ENCODE measurements at places on chromosomes 6 and 20. TPM values are rescaled to one million over a fixed set of nuclear protein-coding genes. Genes with fewer than 3 reads are reported as not detected.

GRCh38 chr6:162306616-162307015 lies 420.9 kb downstream of the PRKN start:
- no peak overlapping the region for H3K4me3 ChIP-seq
- no peak overlapping the region for H3K27ac ChIP-seq
- H3K36me3 ChIP-seq: no peaks in the 10 kb centered on the region
- no peaks in the 10 kb centered on the region for H3K4me1 ChIP-seq
- no peak for DNase-seq

DNA sequence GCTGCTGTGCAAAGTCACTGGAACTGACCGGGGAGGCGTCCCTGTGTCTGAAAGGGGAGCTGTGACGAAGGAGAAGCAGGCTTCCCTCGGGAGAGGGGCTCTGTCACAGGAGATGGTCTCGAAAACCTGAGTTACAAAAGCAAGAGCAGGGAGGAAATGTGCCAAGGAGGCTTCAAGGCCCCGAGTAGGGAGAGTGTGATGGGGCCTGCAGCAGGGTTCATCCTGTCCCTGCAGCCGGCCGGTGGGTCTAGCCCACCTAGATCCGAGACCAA lies 16.7 kb downstream of the DYNLT1 start:
- no peak for DNase-seq
- H3K4me3 ChIP-seq: no peak overlapping the region
- H3K27me3 ChIP-seq: no peaks in the 10 kb centered on the region
- no peak overlapping the region for H3K27ac ChIP-seq
- H3K4me1 ChIP-seq: no peaks in the 10 kb centered on the region

DNA sequence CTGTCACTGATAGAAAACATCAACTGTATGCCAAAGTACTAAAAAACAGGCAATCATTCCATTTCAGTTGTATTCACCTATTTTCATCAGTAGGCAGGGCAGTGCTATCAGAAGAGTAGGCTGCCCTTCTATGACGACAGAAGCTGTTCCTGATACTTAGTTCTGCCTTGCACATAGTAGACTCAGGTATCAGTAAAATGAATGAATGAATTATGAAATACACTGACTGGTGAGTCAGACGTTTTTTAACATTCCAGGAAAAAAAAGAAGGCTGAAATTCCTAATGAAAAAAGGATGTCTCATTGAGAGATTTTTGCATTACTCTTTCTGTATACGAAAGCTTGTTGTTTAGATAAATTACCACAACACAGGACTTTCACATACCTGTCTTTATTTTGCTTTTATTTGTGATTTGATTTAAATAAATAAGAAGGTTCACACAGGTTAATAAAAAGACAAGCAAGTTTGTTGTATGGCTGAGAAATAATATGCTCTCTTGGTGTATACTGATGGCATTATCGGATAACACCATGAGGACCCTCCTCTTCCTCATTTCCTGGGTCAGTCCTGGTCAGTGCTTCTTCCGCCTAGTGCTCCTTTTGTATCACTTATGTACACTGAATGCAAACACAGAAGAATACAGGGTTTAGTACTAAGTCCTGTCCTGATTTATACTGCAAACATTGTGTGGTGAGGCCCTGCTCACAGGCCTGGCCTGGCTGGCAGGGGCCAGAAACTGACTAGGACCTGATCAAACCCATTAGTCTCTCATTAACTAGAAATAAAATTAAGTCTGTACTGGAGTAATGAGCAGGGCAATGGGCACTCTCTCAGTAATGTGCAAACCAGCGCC lies 39.4 kb upstream of the SPDEF start:
- H3K4me3 ChIP-seq: no peak overlapping the region
- no peak overlapping the region for H3K27ac ChIP-seq
- peaks cover 10% of the 10 kb centered on the region for H3K4me1 ChIP-seq
- H3K36me3 ChIP-seq: no peaks in the 10 kb centered on the region
- no peaks in the 10 kb centered on the region for H3K27me3 ChIP-seq

- H3K4me3 ChIP-seq: no peak overlapping the region
- no peak for DNase-seq
- H3K27ac ChIP-seq: no peak overlapping the region
Observed at GRCh38 chr6:155371230-155371629, 56.9 kb upstream of the TFB1M start.

- H3K36me3 ChIP-seq: no peaks in the 10 kb centered on the region
- DNase-seq: no peak
- no peaks in the 10 kb centered on the region for H3K27me3 ChIP-seq
Observed at GRCh38 chr6:19869464-19869863, 32.3 kb downstream of the ID4 start.

DNA sequence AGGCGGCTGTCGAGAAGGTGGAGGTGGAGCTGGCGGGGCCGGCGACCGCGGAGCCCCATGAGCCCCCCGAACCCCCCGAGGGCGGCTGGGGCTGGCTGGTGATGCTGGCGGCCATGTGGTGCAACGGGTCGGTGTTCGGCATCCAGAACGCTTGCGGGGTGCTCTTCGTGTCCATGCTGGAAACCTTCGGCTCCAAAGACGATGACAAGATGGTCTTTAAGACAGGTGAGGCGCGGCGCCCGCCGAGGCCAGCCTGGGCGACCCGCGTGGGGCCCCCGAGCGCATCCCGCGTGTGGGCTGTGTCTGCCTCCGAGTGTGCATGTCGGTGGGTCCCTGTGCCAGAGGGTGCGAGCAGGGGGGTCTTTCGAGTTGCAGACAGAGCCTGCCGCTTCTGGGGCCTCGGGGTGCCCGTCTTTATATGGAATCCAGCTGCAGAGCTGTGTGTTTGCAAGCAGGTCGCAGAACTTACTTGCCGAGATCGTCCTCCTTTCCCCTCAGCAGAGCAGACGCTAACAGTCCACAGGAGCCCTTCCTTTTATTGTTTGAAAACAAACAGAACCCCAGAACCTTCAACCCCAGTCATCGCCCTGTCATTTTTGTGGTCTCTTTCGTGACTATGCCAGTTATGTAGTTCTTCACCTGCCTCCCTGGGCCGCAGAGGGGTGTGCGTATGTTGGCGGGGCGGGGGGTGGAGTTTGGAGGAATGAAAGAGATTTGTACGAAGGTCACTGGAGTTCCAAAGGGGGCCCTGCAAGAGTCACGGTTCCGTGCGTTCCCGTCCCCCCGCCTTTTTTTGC lies 766 bp downstream of the SLC16A10 start:
- H3K4me3 ChIP-seq: peak overlapping the region; percentile 52
- no peaks in the 10 kb centered on the region for H3K36me3 ChIP-seq
- H3K4me1 ChIP-seq: peaks cover 6% of the 10 kb centered on the region
- no peak overlapping the region for H3K27ac ChIP-seq
- H3K27me3 ChIP-seq: peaks cover 53% of the 10 kb centered on the region

DNA sequence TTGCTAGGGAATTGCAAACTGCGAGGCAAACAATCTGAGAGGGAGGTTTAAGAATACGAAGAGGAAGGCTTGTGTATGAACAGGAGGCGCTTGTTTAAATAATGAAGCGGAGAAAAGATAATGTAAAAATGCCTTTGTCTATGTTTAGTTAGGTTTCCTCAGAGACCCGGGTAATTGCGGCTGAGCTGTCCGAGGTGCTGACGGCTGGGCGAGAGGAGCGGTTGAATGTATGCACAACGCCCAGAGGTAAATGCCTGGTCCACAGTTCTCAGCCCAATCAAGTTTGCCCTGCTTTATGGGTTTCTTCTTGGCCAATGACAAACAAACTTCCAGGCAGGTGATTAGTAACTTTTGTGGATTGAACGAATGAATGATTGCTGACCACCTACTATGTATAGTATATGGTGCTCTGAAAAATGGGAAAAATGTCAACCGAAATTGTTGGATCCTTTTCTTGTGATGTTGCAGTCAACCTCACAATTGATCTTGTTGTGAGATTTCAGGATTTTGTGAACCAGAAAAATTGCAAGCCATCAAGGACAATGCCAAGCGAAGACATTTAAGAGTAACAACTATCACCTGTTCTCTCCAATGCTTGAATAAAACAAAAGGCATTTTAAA lies 38.3 kb upstream of the SLC32A1 start:
- H3K36me3 ChIP-seq: no peaks in the 10 kb centered on the region
- H3K27ac ChIP-seq: no peak overlapping the region
- DNase-seq: no peak
- H3K4me3 ChIP-seq: no peak overlapping the region
- no peaks in the 10 kb centered on the region for H3K4me1 ChIP-seq

- H3K4me1 ChIP-seq: no peaks in the 10 kb centered on the region
- no peak for DNase-seq
- no peak overlapping the region for H3K4me3 ChIP-seq
- H3K36me3 ChIP-seq: no peaks in the 10 kb centered on the region
Observed at GRCh38 chr6:134809130-134809529, 140.8 kb downstream of the ALDH8A1 start.

GRCh38 chr6:26172608-26172968 lies 85.4 kb downstream of the HFE start:
- DNase-seq: no peak
- peaks cover 2% of the 10 kb centered on the region for H3K36me3 ChIP-seq
- no peaks in the 10 kb centered on the region for H3K27me3 ChIP-seq

GRCh38 chr6:158361961-158362669 lies 49.9 kb downstream of the TULP4 start:
- H3K36me3 ChIP-seq: no peaks in the 10 kb centered on the region
- H3K27ac ChIP-seq: no peak overlapping the region
- no peaks in the 10 kb centered on the region for H3K4me1 ChIP-seq

DNA sequence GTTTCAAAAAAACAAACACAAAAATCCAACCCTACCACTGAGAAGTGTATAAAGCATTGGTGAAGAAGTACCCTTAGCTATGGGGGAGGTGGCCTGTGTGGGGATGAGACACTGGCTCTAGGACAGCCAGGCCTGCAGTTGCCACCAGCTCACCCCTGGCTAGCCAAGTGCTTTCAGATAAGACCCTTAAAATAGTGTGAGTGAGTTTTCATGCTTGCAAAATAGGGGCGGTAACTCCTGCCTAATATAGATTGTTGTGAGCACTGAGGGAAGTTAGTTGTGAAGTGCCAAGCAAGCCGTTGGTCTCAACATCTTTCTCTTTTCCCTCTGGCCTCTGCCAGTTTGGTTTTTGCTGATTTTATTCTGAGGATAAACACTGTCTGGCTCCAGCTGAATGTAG lies 11.3 kb downstream of the PPP1R3G start:
- DNase-seq: no peak
- no peak overlapping the region for H3K4me3 ChIP-seq
- no peaks in the 10 kb centered on the region for H3K36me3 ChIP-seq
- H3K27me3 ChIP-seq: no peaks in the 10 kb centered on the region
- H3K4me1 ChIP-seq: no peaks in the 10 kb centered on the region

GRCh38 chr6:56984361-56984760 lies 29.5 kb downstream of the BEND6 start:
- H3K4me1 ChIP-seq: no peaks in the 10 kb centered on the region
- no peak for DNase-seq
- H3K4me3 ChIP-seq: no peak overlapping the region
- no peaks in the 10 kb centered on the region for H3K36me3 ChIP-seq
- no peaks in the 10 kb centered on the region for H3K27me3 ChIP-seq

DNA sequence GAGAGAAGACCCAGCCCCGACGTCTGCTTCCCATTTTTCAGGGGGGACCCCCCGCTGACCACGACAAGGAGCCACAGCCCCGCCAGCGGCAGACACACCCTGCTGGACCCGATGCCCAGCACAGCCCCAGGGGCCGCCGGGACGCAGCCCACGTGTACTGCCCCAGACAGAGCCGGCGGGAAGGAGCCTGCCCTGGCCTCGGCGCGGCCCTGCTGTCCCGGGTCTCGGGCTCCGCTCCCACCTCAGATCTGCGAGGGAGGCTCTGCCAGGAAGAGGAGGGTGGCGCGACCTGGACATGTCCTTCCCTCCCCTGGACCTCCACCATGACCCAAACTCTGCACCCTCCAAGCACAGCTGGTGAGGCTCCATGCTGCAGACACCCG lies 54.7 kb downstream of the KCNQ2 start:
- no peaks in the 10 kb centered on the region for H3K36me3 ChIP-seq
- no peak overlapping the region for H3K27ac ChIP-seq
- H3K4me1 ChIP-seq: no peaks in the 10 kb centered on the region
- DNase-seq: no peak
- no peaks in the 10 kb centered on the region for H3K27me3 ChIP-seq
- no peak overlapping the region for H3K4me3 ChIP-seq

GRCh38 chr6:40343318-40343876 lies 243.8 kb downstream of the LRFN2 start:
- H3K27ac ChIP-seq: no peak overlapping the region
- no peaks in the 10 kb centered on the region for H3K36me3 ChIP-seq
- no peak overlapping the region for H3K4me3 ChIP-seq
- H3K4me1 ChIP-seq: no peaks in the 10 kb centered on the region
- DNase-seq: no peak
- H3K27me3 ChIP-seq: peaks cover 3% of the 10 kb centered on the region

Gene CLPSL1
- not detected for total RNA-seq

Gene NKX2-4
- total RNA-seq: not detected

Gene TNFRSF6B
- total RNA-seq: not detected

Gene RIPK1
- 31.6 TPM for total RNA-seq

Gene ELOVL2
- total RNA-seq: 27.8 TPM

Gene PRRT1
- 1.3 TPM for total RNA-seq

Gene GSTA3
- not detected for total RNA-seq

Gene ZBP1
- not detected for total RNA-seq

Gene TSPO2
- total RNA-seq: not detected

Gene MPC1
- 7.0 TPM for total RNA-seq

Gene POPDC3
- 29.2 TPM for total RNA-seq

All from Panc1 (cell line).